ENCODE measurements at places on chromosomes 6 and 20.

DNA sequence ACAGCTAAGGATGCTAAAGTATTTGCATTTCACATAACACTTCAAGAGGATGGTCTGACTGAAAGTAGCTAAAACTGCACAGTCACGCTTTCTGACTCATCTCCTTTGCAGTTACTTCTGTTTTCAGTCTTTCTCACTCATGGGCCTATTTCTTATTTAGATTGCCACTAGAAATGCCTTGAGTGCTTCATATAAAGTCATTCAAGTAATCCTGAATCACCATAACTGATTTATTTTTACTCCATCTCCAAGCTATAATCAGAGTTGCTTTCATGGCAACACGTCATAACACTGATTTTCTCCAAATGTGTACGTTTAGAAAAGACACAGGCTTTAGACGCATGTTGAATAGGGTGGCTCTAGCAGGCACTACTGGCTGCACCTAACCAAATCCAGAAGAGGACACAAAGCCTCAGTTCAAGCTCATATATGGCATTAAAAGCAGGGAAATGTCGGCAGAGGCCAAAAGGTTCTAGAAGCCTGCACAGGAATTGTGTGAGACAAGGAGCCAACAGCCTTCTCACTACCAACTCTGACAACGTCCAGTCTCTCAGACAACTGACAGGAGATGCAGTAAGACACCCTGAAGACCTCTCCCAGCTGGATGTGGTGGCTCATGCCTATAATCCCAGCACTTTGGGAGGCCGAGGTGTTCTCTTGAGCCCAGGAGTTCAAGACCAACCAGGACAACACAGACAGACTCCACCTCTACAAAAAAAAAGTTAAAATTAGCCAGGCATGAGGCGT lies 64.1 kb upstream of the BEND6 start:
- no peak for DNase-seq

DNA sequence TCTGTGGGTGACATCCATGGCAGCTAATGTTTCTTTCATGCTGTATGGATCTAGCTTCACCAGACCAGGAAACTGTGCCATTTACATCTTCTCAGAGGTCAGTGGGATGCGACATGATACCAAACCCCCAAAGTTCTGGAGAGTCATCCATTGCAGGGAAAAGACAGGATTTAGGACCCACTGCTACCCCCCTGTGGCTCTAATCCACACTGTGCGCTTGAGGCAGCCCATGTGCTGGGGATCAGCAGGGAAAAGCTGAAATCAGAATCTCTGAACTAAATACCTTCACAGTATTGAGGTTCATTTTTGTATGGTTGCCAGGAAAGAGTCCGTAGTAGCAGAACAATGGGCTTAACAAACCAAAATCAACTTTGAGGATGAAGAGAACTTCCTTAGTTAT lies 164.4 kb downstream of the TMEM242 start:
- no peak for DNase-seq

DNA sequence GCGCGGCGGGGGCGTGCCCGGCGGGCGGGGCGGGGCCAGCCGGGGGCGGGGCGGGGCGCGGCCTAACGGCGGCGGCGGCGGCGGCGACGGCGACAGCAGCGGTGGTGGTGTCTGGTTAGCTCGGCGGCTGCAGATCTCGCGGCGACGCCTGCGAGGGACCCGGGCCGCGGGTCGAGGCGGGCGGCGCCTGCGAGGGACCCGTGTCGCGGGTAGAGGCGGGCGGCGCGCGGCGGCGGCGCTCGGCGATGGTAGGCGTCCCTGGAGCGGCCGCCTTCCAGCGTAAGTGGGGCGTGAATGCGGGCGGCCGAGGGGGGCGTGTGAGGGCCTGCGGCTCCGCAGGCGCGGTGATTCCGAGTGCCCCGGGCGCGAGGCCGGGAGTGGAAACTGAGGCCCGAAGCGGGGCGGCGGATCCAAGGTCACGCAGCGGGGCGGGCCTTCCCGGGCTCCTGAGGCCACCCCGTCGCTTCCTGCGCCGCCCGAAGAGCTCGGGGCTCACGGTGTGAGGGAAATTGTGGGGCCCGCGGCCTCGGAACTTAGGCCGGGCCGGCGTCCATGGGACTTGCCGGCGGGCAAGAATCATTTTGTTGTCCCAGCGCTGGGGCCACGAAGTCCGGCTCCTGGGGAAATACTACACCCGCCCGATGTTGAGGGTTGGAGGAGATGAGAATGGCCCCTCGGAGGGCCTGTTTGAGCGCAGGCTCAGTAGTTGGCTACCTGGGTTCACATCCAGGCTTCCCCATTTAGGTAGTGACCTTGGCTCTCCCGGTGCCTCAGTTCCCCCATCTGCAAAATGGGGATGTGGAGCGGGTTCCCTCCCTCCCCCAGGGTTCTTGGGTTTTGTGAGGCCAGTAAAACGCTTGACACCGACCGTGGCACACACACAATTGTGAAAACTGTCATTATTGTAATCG lies at the start of gene CBFA2T2:
Gene CBFA2T2, plus strand, starts transcription at position 74 of the 911 bp plus-strand sequence. Its CDS starts 172 bp downstream, at position 246.
- DNase-seq, result peak; percentile 38

DNA sequence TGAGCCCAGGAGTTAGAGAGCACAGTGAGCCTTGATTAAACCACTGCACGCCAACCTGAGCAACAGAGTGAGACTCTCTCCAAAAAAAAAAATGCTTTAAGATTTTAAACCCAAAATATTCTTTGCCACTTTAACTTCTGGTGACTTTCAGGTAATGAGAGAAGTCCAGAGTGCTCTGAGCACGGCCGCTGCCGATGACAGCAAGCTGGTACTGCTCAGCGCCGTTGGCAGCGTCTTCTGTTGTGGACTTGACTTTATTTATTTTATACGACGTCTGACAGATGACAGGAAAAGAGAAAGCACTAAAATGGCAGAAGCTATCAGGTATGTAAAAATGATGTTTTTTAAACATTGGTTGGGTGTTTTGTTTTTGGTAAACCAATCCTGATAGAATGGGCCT lies 66.4 kb downstream of the RPP40 start:
- DNase-seq, result no peak

DNA sequence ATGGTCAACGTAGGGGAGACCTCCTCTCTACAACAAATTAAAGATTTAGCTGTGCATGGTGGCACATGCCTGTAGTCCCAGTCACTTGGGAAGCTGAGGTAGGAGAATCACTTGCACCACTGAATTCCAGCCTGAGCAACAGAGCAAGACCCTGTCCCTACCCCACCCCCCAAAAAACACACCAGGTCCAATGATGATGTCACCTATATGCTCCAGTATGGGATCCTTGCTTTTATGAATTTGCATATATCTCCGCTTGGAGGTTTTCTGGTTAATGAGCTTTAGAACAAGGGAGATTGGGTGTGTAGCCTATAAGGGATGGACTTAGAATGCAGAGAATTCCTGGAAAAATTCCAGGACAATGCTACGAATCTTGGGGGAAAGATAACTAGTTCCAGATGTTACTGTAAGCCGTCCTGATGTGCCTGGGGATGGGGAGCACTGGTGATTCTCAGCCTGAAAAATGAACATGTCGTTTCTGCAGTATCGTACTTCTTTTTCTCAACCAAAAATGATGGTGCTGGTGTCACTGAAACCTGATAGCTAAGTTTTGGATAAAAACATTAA lies 61.1 kb downstream of the ZBTB2 start:
- DNase-seq, result no peak

DNA sequence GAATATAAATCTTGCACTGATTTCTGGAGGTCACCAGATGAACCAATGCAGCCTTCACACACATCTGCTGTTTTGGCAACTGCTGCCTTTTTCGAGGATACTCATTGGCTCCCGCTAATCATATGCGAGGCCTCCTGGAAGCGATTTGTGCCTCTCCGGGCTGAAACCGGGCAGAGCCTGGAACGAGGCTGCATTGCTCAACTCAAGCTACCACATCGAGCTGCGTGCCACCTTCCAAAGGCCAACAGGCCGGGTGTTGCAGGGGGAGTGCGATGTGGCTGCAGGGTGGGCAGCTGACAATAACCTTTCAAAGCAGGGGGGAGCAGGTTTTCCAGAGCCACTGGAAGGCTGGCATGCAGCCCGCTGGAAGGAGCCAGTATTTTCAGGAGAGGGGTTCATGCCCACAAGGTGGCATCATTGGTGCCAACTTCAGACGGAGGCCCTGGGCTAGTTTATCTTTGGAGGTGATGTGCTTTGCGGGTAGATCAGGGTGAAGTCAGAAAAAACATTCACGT lies 122.6 kb upstream of the IFNGR1 start:
- peak; percentile 83 for DNase-seq

- no peak for DNase-seq
Measured at GRCh38 chr20:41182296-41183212, 45.2 kb downstream of the PLCG1 start.

Measured in NCI-H1417 treated with DMSO at 0.1 percent for 48 hours (cell line).